Occipital lobe (tissue), 3 donors: ENCODE measurements at places on chromosomes 6 and 20. TPM values are rescaled to one million over a fixed set of nuclear protein-coding genes. Genes with fewer than 3 reads are reported as not detected.

GRCh38 chr6:89449193-89449592 lies 16.2 kb downstream of the ANKRD6 start:
- no peak for DNase-seq

DNA sequence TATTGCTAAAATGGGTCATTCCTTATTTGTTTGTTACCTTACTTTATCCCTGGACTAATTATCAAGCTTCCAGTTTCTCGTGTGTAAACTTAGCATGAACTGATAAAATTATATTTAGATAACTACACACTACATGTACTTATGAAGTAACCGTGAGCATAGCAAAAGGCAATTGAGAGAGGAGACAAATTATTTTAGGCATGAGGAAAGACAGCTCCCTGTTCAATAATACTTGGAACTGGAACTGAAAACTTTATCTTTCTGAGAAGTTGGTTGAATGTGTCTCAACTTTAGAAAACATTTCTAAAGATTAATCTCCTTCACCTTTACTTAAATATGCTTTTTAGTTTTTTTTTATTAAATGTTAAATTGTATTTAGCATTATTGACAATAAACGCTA lies 11.4 kb downstream of the CRISP3 start:
- no peak for DNase-seq

DNA sequence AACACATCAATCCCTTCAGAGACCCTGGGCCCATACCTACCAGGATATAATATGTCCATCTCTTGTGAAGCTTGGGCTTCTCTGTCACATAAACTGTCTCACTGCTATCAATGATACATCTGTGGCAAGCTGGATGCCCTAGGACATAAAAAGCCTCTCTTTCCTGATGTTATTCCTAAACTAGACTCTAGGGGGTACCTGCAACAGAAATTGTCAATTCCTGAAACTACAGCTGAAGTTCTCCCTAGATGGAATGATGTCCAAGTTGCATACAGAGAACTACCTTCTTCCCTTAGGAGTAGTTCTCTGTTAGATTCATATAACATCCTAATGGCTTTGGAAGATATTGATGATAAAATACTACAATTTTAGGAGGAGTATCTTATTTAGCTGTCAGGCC lies 35.8 kb downstream of the TBX18 start:
- DNase-seq: no peak

GRCh38 chr20:38617830-38618196 lies 16.2 kb downstream of the ARHGAP40 start:
- no peak for DNase-seq

- DNase-seq: no peak
Measured at GRCh38 chr20:34085544-34086040, 26.5 kb downstream of the EIF2S2 start.

GRCh38 chr20:32559753-32560380 lies 25.3 kb downstream of the NOL4L start:
- DNase-seq: no peak

DNA sequence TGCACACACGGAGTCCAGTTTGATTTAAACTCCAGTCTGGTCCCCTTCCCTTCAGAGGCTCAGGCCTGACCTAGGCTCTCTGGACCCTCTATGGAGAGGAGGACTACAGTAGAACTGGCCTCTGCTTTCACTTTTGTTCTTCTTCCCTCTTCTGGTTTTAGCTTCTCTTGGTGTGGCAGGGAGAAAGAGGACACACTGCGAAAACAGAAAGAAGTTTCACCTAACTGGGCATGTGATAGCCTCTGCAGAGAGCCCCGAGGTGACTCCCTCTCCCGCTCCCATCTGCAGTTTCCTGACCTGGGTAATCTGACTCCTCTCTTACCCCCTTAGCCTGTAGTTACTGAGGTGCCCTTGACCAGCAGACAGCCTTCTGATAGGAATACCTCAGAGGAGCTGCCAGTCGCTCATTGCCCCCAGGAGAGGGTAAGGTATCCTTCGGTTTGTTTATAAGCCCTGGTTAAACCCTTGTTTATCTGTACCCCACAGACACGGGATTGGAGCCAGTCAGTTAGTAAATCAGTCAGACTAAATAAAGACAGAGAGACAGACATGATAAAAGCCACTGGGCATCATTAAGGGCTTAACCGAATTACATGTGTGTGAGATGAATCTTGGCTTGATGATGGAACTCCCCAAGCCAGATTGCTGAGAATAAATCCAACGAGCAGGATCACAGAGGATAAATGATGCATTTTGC lies 12.0 kb upstream of the DTNBP1 start:
- DNase-seq: no peak

DNA sequence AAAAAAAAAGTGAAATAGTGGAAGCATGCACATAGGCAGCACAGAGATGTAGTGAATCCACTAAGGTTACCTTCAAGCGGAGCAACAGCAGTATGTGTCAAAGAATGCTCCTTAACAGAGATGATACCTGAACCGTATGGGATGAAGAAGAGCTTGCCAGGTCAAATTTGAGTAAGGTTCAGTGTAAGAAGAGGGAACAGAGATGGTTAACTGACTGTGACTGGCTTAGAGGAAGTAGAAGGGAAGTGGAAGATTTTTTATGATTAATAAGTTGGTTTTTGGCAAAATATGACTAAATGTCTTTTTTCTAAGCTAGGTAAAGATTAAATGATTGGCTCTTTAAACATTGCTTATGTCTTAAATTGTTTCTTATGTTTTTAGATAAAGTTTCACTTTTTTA lies 52.6 kb upstream of the C20orf144 start:
- no peak for DNase-seq

GRCh38 chr20:641516-641875 lies 11.5 kb downstream of the SRXN1 start:
- DNase-seq: no peak

DNA sequence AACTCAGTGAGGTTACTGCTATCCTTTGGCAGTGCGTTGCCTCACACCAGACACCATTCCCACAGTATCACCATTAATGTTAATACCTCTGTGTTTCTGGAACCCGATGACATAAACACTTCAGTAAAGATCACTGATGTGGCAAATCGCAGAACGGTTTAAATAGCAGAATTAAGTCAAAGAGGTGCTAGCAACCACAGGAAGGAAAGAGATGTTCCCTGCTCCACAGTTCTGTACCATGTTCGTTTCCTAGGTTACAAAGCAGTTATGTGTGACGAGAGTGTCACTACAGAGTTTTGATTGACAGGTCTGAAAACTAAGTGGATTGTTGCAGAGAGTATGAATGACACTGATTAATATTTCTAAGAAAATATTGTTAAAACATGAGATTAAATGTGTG lies 272.3 kb downstream of the KHDRBS2 start:
- DNase-seq: no peak

GRCh38 chr6:168916576-168917211 lies 337.0 kb downstream of the THBS2 start:
- DNase-seq: peak; percentile 3

DNA sequence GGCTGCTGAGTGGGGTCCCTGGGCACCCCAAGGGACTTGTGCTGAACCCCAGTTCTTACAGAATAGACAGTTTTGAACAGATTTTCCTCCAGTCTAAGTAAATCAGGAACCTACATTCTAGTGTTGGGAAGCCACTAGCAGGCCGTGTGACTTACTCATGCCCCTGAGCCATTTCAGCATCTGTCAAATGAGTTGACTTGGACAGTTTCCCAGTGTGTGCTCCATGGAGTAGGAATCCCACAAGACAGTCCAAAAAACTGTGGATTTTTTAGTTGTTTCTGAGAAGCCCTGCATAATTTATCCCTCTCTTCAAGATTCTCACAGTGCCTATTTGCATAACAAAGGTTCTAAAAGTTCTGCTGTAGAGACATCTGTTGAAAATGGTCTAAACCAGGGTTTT lies 2.1 kb downstream of the GABRR2 start:
- DNase-seq: no peak

DNA sequence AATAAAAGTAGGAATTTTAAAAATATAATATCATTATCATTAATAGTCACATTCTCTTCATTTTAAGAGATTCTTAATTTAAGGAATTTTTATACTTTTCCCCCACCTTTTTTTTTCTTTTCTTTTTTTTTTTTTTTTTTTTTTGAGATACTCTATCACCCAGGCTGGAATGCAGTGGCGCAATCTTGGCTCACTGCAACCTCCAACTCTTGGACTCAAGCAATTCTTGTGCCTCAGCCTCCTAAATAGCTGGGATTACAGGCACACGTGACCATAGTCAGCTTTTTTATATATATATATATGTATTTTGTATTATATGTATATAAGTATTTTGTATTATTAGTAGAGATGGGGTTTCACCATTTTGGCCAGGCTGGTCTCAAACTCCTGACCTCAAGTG lies 457.7 kb downstream of the CDKAL1 start:
- no peak for DNase-seq

TRIM31 gene
- total RNA-seq: not detected

ANKEF1 gene
- total RNA-seq: 2.7 TPM

GRCh38 chr6:85135376-85136094 lies 314.3 kb upstream of the NT5E start:
- DNase-seq: no peak

- no peak for DNase-seq
Measured at GRCh38 chr6:105851606-105852005, 234.5 kb upstream of the PRDM1 start.

DNA sequence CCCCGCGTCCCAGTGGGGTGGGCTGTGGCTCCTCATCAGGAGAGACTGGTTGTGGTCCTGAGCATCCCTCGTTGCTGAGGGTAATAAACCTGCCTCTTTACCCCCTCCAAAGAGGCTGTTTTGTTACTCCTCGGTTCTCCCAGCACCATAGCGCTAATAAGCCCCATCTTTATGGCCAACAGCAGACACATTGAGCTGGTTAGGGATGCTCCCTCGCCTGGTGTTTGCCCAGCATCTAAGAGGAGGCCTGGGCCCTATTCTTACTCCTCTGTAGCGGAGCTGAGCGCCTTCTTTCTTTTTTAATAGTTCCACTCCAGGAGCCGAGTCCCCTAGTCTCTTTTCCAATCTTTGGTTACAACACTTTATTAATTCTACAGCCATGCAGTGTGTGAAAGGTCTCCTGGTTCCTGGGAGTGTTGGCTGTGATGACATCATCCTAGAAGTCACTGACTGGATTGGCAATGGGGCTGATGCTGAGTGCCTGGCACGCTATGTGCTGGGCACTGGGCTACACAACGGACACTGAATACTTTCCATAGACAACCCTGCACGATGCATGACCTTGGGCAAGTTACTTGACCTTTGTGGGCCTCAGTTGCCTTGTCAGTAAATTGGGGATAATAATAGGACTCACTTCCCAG lies 50.6 kb upstream of the CCDC167 start:
- DNase-seq: no peak

DNA sequence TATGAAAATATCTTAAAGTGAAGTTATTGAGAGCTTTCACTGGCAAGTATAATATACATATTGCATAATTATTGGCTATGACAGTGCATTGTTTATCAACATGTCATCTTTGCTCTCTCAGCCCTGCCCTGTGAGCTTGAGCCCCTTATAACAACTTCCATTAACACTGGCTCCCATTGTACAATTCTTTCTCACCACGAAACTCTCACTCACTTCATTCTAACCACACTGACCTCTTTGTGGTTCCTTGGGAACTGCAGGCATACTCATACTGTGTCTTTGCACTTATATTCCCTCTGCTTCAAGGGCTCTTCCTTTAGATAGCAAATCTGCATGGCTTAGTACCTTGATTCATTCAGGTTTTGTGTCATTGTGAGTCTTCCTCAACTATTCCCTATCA lies 411.8 kb downstream of the CDKAL1 start:
- DNase-seq: no peak

EYA2 gene
- 0.94 TPM for total RNA-seq

GHRH gene
- not detected for total RNA-seq

DNA sequence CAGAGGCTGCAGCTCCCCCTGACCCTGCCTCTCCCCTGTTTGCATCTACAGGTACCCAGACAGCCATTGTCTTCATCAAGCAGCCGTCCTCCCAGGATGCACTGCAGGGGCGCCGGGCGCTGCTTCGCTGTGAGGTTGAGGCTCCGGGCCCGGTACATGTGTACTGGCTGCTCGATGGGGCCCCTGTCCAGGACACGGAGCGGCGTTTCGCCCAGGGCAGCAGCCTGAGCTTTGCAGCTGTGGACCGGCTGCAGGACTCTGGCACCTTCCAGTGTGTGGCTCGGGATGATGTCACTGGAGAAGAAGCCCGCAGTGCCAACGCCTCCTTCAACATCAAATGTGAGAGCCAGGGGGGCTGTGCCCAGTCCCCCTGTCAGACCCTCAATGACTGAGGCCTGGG lies 42.1 kb upstream of the SRF start:
- no peak for DNase-seq

GRCh38 chr20:62321521-62321948 lies 18.7 kb downstream of the ADRM1 start:
- no peak for DNase-seq

DNA sequence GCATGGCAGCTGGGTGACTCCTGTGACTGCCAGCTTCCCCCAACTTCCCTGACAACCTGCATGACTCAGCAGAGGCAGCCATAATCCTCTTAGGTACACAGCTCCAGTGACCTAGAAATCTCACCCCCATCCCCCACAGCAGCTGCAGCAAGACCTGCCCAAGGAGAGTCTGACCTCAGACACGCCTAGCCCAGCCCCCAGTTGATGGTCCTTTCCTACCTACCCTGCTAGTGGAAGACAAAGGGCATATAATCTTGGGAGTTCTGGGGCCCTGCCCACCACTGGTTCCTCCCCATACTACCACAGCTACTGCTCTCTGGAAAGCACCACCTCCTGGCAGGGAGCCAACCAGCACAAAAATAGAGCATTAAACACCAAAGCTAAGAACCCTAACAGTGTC lies 90.2 kb downstream of the F13A1 start:
- DNase-seq: no peak

PXDC1 gene
- 11.1 TPM for total RNA-seq

PHF3 gene
- 117 TPM for total RNA-seq

DNA sequence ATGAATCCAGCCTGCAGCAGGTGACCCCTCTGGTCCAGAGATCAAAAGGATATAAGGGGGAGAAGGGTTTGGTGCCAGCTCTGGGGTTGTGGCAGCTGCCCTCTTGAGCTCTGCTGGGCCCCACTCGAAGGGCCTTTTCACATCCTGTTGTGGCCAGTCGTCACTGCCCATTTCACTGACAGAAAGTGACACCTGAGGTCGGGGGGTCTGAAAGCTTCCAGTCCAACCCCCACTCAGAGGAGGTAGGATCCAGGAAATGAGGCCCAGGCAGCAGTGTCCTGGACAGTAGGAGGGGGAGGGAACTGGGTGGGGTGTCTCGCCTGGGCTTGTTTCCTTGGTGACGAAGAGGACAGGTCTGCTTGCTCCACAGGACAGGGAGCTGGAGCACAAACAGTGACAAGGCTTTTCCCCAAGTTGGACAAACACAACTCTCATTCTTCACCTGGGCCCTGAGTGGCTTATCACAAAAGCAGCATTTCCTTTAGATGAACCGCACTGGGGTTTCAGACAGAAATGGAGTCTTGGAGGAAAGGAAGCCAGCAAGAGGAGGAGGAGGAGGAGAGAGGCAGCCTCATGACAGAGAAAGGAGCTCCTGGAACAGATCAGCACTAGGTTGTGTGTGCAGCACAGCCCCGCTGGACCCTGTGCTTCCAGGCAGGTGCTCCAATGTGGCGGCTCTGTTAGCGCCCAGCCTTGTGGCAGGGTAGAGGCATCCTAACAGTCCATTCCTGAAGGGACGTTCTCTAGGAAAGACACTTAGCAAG lies 11.0 kb downstream of the FRS3 start:
- no peak for DNase-seq
